CD4-positive, alpha-beta T cell treated with Interleukin-6 at 100 ng/mL for 8 hours (primary cell): ENCODE measurements at places on chromosomes 3 and 15.

GRCh38 chr3:180319461-180319860 lies 282.5 kb upstream of the TTC14 start:
- no peak for DNase-seq

GRCh38 chr15:57500256-57500655 lies 91.4 kb upstream of the MYZAP start:
- DNase-seq, result no peak

- no peak for DNase-seq
These were observed 41.2 kb downstream of the OIP5 start for GRCh38 chr15:41291065-41291631.

GRCh38 chr3:123664753-123665152 lies 79.9 kb upstream of the HACD2 start:
- no peak for DNase-seq

GRCh38 chr3:173709026-173709425 lies 311.5 kb downstream of the NLGN1 start:
- DNase-seq, result no peak

GRCh38 chr3:7371693-7372572 lies 511.0 kb downstream of the GRM7 start:
- no peak for DNase-seq

DNA sequence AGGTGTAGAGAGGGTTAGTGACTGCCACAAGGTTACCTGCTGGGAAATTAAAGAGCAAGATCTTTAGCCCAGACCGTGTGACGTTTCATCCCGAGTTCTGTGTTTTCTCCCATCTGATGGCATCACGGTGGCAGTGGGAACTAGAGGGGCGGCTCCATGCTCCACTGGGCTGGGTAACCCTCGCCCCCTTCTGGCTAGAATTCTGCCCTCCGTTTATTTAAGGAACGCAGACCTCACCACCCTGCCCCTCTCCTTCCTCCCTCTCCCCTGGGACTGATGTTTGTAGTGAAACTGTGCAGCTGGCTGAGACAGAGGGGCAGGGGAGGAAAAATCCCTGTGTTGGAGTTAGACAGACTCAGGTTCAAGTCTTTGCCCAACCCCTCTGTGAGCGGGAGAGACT lies 65.6 kb downstream of the ITGA11 start:
- no peak for DNase-seq

GRCh38 chr3:64149886-64150285 lies 75.4 kb downstream of the PRICKLE2 start:
- no peak for DNase-seq

DNA sequence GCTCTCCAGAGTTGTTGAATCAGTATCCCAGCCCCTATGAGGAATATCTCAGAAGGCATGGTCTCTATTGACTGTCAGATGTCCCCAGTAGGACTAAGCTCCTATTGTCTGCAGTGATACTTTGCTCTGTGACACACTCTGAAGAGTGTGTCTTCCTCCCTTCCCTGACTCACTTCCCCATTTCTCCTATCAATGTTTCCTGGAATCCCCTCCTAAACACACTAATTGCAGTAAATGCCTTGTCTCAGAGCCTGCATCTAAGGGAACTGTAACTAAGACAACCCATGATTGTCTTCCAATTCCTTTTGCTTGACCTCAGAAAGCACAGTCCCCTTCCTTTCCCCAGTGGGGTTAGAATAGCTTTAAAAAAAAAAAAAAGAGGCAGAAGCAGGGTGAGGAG lies 397.3 kb upstream of the PROK2 start:
- no peak for DNase-seq

DNA sequence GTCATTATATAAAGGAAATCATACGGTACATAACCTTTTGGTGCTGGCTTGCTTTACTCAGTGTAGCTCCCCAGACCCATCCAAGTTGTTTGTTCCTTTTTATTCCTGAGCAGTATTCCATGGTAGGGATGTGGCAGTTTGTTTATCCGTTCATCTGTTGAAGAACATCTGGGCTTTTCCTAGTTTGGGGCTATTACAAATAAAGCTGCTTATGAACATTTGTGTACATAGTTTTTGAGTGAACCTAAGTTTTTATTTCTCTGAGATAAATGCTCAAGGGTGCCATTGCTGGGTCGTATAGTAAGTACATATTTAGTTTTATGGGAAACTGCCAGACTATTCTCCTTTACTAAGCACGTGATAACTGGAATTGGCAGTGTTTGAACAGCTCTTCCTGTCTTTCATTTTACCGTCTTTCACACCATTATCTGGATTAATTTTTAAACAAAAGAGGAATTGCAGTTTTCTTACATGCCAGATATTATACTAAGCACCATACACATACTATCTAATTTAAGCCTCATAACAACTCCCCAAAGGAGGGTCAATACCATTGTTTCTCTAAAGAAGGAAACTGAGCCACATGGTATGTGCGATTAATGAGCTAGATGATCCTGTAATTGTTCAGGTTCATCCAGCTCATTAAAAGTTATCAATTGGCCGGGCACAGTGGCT lies 85.6 kb downstream of the PTPRG start:
- DNase-seq, result no peak

DNA sequence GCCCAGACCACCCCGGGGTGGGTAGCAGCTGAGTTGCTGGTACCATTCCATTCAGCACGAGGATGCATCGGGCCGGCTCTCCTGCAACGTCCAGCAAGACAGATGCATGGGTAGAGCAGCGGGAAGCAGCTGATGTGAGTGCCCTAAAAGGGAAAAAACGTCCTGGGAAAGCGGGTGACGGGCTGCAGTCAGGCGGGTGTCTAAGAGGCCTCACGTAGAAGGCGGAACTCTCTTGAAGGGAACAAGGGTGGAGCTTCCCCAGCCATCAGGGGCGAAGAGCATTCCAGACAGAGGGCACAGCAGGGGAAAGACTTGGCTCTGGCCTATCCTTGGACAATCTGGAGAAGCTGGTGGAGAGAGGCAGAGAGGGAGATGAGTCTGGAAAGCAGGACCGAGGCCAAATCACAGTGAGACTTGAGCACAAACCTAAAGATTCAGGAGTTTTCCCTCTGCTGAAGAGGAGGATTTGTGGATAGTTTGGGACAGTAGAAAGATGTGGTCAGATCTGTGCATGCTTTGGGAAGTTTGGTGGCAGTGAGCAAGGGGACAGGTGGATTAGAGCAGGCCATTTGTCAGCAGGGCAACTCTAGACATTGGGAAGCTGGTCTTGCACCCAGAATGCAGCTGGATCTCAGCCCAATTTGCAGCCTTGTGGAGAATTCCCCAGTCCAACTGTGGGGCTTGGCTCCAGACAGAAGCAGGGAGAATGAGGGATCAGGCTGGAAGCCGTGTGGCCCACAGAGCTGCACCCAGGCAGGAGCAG lies 70.7 kb downstream of the SEMA5B start:
- no peak for DNase-seq

DNA sequence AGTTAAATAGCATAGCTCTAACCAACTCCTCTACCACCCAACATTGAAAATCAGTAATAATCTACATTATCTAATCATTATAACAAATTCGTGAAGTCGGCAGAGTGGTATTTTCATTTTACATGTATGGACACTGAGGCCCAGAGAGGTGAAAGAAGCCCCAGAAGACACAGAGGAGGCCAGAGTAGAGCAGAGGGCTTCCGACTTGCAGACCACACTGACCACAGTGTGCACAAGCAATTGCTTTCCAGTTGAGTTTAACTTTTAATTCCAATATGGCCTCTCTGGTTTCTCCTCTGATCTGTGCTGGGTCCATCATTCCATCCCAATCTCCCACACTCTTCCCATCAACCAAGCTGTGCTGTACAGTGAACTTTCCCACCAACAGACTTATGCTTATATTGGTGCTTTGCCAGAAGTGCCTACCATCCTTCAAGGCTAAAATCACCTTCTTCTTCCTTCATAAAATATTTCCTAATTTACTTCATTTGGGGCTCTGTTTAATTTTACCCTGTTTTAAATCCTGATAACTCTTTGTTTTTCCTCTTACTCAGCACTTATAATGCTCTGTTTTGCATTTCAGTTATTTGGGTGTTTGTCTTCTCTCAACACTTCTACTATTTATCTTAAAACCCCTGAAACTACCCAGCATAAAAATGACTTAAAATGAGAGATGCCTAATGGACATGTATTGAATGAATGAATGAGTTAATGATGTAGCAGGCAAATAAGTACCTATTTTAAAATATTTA lies 81.8 kb upstream of the TNFSF10 start:
- DNase-seq, result no peak

GRCh38 chr15:80736560-80736959 lies 41.5 kb downstream of the ABHD17C start:
- no peak for DNase-seq

- DNase-seq, result no peak
These were observed 1.6 kb upstream of the BNC1 start for GRCh38 chr15:83285979-83286553.

DNA sequence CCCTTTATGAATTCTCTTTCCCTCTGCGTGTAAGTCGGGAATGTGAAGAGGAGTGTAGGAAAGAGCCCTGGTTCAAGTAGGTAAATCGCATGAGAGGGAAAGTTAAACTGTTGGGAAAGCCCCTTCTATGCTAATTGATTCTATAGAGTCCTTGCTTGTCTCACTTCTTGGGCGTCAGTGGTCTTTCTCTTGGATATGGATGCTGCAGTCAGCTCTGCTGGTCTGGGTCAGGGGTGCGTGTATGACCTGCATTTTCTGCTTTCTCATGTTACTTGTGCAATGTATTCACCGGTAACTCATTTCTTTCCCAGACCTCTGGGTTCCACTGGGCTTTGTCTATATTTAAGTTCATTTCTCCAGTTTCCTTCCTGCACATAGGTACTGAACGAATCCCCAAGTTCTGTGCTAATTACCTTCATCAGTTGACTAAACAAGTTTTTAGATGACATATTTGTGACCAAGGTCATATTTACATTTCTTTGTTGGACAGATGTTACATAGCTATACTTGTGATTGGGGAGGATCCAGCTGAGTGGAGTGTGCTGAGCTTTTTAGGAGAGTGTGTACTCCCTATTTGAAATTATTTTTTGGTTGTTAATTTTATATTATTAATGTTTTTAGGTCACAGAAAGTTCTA lies 1.4 kb downstream of the SETD5 start:
- DNase-seq, result peak; percentile 14

DNA sequence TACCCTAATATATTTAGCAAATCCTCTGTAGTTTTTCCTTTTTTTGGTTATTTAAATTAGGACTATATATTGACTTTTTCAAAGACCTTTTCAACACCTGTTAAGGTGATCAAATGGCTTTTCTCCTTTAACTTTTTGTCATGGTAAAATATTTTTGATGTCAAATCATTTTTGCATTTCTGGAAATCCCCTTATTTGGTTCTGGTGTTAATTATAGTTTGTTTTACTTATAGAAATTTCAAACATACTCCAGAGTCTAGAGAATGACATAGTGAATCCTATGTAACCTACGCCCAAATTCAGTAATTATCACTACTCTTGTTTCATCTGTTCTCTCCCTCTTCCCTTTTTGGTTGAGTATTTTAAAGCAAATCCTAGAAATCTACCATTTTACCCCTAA lies 121.3 kb upstream of the TBL1XR1 start:
- DNase-seq, result no peak

- peak; percentile 52 for DNase-seq
These were observed 25.6 kb downstream of the LYSMD4 start for GRCh38 chr15:99707473-99708270.
